NCI-H187 (cell line): ENCODE measurements at places on chromosomes 7 and 10.

- DNase-seq, result no peak
Measured at GRCh38 chr10:17427201-17427600, 27.2 kb downstream of the ST8SIA6 start.

GRCh38 chr10:90028312-90028711 is 326.9 kb downstream of the KIF20B start:
- DNase-seq, result no peak

DNA sequence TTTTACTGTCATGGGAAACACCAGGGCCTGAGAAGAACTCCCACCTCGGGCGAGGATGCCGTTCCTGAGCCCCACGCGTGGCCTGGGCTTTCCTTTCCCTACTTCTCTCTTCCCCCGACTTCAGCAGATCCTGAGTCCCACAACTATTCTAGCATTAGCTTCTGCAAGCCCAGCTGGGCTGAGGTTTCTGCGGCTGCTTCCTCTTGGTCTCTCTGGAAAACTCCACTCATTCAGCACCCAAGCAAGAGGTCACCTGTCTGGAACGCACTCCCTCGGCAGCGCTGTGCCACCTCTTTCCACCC is 761 bp upstream of the DOCK1 start:
- no peak for DNase-seq

DNA sequence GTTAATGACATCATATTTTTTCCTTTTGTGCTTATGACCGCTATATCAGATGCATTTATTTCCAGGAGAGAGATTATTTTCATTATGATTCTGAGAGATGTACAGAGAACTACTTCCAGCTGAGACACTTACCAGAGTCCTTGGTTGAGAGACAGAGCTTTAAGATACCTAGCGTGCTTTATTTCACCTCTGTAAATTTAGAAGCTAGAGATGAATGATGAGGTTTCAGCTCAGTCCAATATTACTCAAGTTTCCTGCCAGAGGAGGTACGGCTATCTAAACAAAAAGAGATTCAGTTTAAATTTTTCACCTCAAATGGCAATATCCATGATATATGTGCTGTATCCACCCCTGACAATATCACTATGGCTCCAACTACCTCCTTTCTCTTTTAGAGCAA is 182.6 kb upstream of the FAM3C start:
- no peak for DNase-seq

DNA sequence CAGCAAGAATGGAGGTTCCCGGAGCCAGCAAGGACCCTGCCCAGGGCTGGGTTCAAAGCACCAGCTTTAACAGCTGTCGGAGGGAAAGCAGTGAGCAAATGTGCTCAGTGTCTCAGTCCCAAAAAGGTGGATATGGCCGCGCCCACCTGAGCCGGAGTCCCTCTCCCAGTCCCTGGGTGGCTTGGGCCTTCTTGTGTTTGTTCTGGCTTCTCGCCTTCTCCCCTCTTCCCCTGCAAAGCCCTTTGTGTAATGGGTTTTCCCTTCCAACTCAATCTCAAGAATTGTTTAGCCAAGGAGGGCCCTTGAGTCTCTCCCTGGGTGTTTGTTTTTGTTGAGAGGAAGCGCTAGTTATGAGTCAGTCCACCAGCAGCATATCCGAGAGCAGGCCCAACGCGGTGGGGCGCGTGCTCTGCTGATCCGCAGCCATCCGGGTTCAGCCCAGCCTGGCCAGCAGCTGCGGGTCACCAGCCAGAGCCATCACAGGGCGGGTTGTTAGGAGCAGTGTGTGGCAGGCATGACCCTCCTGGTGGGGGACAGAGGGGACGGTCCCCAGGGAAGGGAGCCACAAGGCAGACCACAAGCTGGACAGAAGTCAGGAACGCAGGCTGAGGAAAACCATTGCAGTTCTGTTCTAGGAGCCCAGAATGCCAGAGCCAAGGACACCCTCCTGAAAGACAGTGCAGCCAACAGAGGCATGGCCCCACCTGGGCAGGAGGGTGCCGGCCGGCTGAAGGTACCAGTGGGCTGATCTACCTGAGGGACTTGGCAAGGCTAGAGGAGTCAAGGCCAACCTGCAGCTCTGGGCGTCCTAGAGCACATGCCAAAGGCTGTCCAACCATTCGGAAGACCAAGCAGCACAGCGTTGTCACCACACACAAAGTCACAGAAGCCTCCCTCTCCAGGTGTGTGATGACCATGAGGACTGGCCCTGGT is 21.3 kb downstream of the CALML3 start:
- no peak for DNase-seq

DNA sequence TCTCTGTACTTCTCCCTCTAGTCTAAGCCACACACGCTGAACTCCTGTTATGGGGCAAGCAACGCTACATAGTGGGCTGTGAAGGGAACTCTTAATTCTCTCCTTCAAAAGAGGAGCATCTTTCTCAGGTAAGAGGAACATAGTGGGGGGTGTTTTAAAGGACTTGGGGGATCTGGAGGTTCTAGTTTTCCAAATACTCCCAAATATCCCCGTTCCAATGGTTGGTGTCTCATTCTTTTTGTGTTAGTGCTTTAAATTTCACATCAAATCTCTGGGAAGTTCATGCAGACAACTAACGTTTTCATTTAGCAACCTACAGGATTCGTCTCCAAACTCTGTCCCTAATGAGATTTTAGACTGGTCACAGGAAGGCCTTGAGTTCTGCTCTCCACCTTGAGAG is 12.4 kb upstream of the WDR86 start:
- DNase-seq, result no peak

DNA sequence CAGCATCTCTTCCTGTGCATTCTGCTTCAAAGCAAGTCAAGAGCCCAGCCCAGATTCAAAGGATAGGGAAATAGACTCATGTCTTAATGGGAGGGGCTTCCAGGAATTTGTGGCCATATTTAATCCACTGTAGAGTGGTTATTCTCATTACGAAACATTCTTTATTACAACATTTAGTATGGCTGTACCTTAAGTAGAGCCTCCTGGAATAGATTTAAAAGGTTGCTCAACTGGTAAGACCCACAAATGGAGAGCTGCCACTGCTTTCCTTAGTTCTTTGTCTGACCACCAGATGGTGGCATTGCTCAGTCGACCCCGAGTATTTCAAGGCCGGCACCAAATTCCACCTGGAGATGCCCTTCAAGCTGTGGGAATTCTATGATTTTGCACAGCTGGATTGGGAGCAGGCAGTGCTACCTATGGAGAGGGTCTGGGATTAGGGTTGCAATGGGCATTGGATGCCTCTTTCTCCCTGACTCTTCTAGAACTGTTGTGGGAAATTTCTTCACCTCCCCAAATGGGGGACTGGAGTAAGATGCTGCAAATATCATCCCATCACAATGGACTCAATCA is 102.2 kb downstream of the RBM20 start:
- peak; percentile 8 for DNase-seq

DNA sequence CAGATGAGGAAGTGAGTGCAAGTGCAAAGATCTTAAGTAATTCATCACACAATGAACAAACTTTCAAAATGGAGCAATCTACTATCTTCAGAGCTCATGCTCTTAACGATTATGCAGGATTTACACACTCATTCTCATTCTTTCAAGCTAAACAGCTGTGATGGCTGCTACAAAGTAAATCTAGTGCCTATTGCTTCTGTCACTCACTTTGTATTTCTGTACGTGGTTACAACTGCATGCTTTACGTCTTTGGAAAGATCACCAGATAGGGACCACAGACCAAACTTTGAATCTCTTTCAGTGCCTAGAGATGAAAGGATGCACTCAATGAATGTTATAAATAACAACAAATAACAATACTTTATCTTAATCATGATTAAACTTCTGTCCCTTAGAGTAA is 194.6 kb downstream of the MAGI2 start:
- DNase-seq, result no peak

GRCh38 chr10:102452672-102453340 is 1.5 kb upstream of the C10orf95 start:
- DNase-seq, result no peak

DNA sequence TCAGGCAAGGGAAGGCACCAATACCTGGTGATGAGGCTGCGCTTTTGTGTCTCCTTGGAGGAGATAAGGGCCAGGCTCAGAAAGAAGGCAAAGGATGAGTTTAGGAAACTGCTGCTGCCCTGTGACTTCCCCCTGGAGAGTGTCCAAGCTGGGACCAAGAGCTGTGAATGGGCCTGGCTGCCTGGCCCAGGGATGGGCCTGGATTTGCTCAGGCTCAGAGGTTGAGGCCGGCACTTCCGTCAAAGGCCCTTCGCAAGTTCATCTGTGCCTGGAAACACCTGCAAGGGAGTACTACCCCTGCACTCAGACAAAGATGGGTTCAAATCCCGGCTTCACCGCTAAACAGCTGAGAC is 50.5 kb upstream of the NANOS1 start:
- DNase-seq, result no peak

DNA sequence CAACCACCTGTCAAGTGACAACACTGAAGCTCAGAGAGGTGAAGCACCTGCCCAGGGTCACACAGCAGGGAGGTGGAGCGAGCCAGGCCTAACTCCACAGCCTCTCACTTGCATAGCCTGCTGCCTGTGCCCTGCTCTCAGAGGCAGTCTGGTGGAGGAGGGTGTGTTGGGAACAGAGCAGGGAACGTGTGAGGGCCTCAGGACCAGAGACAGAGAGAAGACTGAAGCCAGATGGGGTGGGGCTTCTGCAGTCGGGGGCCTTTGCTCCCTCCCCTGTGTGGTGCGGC is 114.0 kb downstream of the PTPN20 start:
- DNase-seq, result no peak

DNA sequence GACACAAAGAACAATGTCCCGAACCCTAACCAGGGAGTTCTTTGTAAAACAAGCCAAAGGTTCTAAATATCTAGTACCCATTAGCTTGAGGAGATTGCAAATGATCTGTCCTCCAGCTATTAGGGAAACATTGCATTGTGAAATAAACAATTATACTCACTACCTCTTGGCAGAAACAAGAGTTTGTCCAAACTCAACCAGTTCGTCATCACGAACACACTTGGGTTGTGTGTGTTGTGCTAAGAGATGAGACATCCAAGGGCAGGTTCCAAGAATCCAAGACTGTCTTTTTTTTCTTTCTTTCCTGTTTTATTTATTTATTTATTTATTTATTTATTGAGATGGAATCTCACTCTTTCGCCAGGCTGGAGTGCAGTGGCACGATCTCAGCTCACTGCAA is 793.1 kb upstream of the AUTS2 start:
- DNase-seq, result no peak

DNA sequence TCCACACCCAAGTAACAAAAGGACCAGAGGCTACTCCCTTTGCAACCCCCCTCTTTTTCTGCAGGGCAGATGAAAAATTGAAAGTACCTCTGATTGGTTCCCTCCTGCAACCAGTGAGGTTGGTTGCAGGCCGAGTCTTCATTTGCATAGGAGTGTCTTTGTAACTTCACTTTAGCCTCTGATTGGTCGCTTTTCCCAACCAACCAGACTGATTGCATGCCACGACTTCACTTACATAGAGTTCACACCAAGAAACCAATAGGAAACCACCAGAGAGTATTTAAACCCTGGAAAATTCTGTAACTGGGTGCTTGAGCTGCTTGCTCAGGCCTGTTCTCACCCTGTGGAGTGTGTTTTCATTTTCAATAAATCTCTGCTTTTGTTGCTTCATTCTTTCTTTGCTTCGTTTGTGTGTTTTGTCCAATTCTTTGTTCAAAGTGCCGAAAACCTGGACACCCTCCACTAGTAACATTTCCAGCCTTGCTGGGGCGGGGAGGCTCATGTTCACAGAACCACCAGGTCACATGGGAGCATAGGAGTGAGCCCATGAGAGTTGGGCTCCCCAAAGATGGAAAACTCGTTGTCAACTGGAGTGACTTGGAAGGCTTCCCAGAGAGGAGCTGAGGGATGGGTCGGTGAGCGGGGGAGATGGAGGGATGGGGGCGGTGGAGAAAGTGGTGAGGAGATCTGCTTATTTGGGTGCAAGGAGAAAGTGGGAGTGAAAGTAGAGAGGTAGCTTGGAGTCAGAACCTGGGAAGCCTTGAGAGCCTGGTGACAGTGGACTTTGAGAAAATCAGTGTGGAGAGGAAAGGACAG is 223.6 kb downstream of the GFRA1 start:
- no peak for DNase-seq

GRCh38 chr10:17001961-17002749 is 127.5 kb downstream of the CUBN start:
- DNase-seq, result no peak

- no peak for DNase-seq
Measured at GRCh38 chr10:30765616-30766015, 136.1 kb upstream of the LYZL2 start.

DNA sequence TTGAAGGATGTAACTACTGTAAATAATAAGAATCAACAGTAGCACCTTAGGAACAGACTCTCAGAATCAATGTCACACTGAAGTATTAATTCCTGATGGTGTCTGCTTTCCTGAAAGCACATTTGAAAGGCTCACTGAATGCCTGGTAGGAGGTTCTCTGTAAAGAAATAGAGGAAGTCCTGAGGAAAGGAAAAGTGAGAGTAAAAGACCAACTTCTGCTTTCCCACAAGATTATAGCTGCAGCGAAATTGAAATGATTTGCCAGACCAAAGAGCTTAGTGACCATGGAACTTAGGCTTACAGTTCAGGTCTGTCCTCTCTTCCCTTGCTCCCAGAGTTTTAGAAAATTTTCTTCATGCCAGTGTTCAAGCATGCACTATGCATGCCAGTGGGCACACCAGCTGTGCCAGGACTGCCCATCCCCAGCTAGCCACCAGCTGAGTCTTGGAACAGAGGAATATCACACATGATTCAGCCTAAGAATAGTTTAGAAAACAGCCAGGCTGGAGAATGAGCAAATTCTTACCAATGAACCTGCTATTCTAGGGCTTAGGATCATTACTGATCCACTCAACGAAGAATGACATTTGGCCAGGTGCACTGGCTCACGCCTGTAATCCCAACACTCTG is 123.2 kb downstream of the HERPUD2 start:
- DNase-seq, result no peak

DNA sequence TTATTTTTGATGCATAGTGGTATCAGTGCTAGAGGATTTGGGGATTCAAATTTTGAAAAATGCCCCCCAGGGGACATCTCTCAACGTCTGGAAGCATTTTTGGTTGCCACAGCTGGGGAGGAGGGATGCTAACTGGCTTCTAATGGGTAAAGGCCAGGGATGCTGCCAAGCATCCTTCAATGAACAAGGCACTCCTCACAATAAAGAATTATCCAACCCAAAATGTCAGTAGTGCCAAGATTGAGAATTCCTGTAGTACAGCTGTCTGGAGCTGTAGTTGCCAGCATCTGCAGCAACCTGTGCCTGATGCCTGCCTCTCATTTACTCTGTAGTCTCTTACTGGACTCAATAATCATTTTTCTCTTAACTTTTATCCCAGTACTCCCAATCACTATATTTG is 53.5 kb downstream of the SEPTIN7 start:
- DNase-seq, result no peak

DNA sequence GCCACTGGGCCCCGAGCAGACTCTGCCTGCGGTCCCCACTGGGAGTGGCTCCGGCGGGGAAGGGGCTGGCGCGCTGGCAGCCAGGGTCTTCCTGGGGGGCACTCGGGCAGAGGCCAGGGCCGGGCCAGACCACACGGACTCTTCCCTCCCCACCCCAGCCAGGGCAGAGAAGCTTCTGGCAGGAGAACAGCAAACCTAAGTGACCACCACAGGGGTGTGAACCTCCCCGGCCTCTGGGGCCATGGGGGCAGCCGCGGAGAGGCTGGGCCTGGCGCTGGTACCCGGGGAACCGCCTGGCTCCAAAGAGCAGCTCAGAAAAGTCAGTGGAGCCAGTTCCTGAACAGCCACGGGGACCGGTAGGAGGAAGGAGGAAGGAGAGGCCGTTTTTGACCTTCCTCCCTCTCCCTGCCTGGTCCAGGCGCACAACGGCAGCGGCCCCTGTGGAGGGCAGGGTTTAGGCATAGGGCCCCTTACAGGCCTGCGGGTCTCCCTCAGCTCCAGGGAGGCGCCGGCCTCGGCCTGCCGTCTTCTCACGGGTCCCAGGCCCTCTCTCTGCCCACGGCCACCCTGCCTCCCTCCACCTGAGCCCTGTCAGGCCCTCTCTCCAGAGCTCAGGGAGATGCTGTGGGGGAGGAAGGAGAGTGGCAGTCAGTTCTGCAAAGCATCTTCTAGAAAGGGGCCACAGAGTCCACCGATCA is 51.8 kb downstream of the TMEM209 start:
- DNase-seq, result no peak
